ENCODE measurements at places on chromosomes 11 and 22. TPM values are rescaled to one million over a fixed set of nuclear protein-coding genes. Genes with fewer than 3 reads are reported as not detected.

DNA sequence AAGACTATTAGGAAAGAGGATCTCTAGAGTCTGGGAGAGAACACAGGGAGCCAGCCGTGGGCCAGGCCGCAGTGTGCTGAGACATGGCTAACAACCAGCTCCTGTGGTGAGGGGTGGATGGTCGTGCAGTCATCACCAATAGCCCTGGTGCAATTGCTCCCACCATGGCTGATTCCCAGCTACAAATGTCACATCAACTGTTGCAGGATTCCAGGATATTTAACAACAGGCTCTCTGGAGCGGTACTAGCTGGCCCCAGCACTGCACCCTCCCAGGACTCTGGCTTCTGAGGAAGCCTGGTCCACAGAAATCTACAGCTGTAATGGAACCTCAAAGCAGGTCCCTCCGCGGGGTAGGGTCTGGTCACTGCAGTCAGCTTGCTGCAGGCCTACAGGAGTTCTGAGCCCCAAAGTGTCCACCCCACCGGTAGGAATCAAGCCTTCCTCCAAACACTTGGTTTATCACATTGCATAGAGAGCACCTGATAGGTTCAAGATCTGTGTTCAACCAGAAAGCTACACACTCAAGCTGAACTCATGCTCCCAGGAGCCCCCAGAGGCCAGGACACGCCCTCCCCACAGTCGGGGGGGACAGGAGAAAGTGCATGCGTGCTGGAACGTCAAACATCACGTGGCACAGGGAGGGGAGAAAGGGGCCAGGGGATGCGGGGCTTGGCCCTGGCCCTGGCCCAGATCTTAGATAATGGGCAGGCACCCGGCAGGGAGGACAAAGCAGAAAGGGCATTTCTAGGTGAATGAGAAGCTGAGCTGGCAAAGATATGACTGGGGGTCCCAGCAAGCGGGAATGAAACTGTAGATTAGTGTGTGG lies 609.0 kb downstream of the TBC1D22A start:
- DNase-seq: peak; percentile 12

DNA sequence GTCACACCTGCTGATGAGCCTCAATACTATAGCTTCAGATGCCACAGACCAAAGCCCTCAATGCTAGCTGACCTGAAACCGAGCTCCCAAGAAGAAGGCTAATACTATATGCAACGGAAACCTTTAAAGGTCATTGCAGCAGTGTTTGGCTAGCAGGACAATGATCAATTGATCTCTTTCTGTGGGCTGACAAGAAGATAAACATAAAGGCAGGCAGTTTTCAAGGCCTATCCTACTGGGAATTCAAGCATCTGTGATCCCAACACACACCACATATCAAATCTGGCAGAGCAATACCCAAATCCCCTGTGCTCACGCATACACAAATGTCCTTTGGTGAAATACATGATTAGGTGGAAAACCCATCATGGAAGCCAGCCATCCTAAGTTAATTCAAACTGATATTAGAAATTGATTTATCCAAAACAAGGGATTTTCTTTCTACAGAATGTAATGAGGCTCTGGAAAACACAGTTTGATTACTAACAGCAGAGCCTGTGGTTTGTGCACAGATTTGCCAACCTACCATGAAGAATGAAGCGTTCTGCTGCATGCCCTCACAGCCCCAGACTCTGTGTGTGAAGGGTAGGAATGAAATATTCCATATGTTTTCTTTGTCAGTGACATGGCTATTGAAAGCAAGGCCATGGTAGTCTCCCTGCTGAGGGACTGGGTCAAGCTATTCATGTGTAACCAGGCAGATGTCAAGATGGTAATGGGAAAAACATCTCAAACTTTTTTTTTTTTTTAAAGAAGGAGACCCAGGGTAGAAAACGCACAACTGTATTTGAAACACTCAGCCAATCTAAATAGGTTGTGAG lies 12.2 kb downstream of the LGR4 start:
- DNase-seq: no peak

GRCh38 chr22:40955571-40955970 lies 4.4 kb downstream of the RBX1 start:
- no peak for DNase-seq

DNA sequence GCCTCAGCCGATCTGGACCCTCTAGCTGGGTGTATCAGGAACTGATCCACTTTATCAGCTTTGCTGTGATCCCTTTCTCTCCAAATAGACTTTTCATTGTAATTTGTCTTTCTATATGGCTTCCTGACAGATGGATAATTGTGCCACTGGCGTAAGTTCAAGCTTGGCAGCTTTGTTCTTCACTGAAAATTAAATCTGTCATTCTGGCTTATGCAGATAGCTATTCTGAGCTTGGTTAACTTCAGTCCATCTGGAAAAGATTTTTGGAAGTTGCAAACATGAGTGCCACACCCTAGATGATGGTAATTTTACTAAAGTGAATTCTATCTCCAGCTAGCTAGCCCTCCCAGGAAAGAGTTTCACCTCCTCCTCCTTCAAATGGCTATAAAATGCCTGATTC lies 8.1 kb downstream of the OR5A2 start:
- peak; percentile 5 for DNase-seq

NLRP6 gene
- total RNA-seq: not detected

GRCh38 chr22:31080164-31080847 lies 812 bp upstream of the SMTN start:
- no peak for DNase-seq

CCDC73 gene
- total RNA-seq: not detected

- no peak for DNase-seq
Observed at GRCh38 chr22:25494774-25495173, 69.7 kb upstream of the GRK3 start.

TSKU gene
- total RNA-seq: 14.8 TPM

DNA sequence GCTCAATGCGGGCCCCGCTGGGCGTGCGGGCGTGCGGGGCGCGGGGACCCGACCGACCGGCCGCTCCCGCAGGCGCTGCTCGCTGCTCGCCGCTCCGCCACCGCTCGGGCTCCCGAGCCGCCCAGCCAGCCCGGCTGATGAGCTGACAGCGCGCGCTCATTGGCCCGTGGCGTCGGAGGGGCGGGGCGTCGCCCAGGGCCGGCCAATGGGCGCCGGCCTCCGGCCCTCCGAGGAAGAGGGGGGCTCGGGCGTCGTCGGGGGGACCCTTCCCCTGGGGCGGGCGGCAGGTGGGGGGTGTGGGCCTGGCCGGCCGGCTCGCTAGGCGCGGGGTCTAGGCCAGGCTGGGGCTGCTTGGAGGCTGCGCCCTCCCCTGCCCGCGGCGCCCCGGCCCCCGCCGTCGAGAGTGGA lies at the start of gene SCUBE1:
Gene SCUBE1 (minus strand): TSS at position 111 of the 408 bp plus-strand sequence. CDS start 111 bp downstream, outside the sequence.
- DNase-seq: no peak

GRCh38 chr11:97687111-97687510 lies 1297.3 kb downstream of the JRKL start:
- DNase-seq: no peak

DNA sequence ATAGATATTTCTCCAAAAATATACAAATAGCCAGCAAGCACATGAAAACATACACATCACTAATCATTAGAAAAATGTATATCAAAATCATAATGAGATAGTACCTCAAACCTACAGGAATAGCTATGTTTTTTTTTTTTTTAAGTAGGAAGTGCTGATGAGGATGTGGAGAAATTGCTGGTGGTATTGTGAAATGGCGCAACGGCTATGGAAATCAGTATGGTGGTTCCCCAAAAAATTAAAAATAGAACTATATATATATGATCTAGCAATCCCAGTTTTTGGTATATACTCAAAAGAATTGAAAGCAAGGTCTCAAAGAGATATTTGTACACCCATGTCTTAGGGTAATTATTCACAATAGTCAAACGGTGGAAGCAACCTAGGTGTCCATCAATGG lies 46.0 kb upstream of the HIPK3 start:
- no peak for DNase-seq

CDC45 gene
- 1.1 TPM for total RNA-seq

C11orf21 gene
- total RNA-seq: not detected

GRCh38 chr11:79285756-79286155 lies 155.1 kb downstream of the TENM4 start:
- no peak for DNase-seq

- peak; percentile 86 for DNase-seq
Observed at GRCh38 chr22:38570779-38571364, 889 bp upstream of the DMC1 start.

DNA sequence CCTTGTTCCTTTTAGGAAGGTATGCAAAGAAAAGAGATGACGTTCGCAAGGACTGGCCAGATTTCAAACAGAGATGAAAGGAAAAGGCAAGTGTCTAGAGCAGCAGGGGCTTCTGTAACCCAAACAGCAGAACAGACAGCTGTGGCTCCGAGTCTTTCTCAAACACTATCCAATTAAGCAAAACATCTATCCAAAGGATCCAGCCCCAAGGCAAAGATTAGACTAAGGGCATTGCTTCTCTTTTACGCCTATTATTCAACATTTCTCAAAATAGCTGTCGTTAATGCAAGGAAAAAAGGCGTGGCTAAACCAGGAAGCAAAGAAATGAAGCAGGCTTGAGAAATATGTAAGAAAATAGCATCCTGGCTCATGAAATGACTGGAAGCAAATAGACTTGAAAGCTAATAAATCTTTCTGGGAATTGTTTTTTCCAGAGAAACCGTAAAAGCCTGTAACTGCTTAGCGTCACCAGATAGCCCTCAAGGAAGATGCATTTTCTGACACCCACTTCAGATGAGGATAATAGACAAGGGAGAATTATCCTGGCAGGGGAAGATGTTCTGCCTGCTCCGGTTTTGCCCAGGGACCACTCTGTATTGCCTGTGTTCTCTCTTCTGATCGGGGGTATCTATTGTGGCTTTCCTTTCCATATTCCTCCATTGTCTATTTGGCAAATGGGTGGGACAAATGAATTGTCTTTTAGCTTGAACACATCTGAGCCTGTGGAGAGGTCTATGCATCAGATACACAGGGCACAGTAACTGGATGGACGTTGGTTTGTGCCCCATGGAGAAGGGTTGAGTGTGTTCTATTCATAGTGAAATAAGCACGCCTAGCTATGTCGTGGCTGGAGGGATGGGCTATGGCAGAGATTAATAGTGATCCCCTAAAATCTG lies 20.2 kb downstream of the C11orf96 start:
- no peak for DNase-seq

GRCh38 chr11:128848815-128849455 lies 18.2 kb downstream of the KCNJ1 start:
- peak; percentile 37 for DNase-seq

- DNase-seq: no peak
Observed at GRCh38 chr22:37126383-37126782, 16.9 kb upstream of the TMPRSS6 start.

- no peak for DNase-seq
Observed at GRCh38 chr11:130449310-130449990, 1.0 kb downstream of the ADAMTS15 start.

DNA sequence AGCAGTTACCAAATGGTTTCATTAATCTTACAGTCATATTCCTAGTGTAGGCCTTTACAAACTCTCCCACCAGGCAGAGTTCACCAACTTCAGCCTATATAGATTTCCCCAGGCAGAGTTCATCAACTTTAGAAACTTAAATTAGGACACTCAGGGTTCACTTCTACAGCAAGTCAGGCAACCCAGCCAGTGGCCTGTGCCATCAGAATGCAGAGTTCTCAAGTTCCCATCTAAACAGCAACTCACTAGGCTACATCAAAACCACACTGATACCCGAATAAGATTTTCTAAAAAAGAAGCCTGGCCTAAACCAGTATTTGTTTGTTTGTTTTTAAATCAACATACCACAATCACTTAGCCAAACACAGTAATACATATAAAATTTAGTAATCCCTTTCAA lies 33.7 kb downstream of the PICALM start:
- peak; percentile 47 for DNase-seq

- no peak for DNase-seq
Observed at GRCh38 chr22:48605125-48605524, 1222.5 kb downstream of the BRD1 start.

- DNase-seq: no peak
Observed at GRCh38 chr11:44742508-44743246, 15.9 kb downstream of the TSPAN18 start.

KIAA1671 gene
- 10.4 TPM for total RNA-seq

EFEMP2 gene
- 141 TPM for total RNA-seq

NFRKB gene
- total RNA-seq: 20.6 TPM

- DNase-seq: peak; percentile 4
Observed at GRCh38 chr11:82676483-82677094, 57.1 kb downstream of the FAM181B start.

DNA sequence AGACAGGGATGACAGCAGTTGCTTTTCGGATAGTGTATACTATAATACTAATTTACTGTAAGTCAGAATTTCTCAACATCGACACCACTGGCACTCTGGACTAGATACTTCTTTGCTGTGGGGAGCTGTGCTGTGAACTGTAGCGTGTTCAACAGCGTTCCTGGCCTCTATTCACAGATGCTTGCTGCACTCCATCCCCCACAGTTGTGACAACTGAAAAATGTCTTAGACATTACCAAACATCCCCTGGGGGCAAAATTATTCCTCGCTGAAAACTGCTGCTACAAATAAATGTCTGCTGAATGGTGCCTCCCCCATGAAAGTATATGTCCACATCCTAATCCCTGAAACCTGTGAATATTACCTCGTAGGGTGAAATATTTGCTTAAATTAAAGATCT lies 7.5 kb upstream of the SLC15A3 start:
- DNase-seq: no peak

GRCh38 chr11:41897991-41898390 lies 438.5 kb upstream of the LRRC4C start:
- DNase-seq: no peak

TECTA gene
- total RNA-seq: 1.2 TPM

MOGAT2 gene
- total RNA-seq: not detected

DNA sequence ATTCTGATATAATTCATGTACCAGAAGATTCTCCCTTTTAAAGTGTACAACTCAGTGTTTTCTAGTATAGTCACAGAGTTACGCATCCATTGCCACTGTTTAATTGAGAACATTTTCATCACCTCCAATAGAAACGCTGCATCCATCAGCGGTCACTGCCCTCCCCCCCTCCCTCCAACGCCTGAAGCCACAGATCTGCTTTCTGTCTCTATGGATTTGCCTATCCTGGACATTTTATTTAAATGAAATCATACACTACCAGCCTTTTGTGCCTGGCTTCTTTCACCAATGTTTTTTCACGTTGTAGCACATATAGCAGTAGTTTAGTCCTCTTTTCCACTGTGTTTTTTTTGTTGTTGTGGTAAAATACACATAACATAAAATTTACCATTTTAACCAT lies 22.8 kb downstream of the TCP11L1 start:
- no peak for DNase-seq

- DNase-seq: peak; percentile 53
Observed at GRCh38 chr11:118521892-118522311, 5.4 kb upstream of the TTC36 start.

CFAP300 gene
- total RNA-seq: 5.4 TPM

GRCh38 chr11:104522650-104523049 lies 358.7 kb upstream of the PDGFD start:
- DNase-seq: peak; percentile 28

SLC1A2 gene
- 0.57 TPM for total RNA-seq

DNA sequence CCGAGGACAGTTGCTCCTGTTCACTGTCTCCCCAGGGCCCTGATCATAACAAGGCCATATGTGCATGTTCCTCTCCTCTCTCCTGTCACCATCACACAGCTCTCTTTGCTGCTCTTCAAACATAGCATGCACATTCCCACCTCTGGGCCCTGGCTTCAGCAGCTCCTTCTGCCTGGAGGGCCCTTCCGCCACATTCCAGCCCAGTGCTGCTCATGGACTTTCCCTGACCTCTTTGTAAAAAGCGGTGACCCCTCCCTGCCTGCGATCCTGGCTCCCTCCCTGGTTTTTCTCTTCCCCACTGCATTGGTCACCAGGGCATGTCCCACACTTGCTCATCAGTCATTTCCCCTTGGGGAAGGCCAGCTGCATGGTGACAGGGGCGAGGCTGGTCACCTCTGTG lies 98.2 kb downstream of the MYO18B start:
- peak; percentile 39 for DNase-seq
